ENCODE measurements at places on chromosomes 5 and 9. TPM values are rescaled to one million over a fixed set of nuclear protein-coding genes. Genes with fewer than 3 reads are reported as not detected.

Gene BRINP1
- total RNA-seq: 1.1 TPM

Gene GFI1B
- total RNA-seq: not detected

Gene GRXCR2
- not detected for total RNA-seq

Gene SLC25A2
- total RNA-seq: 1.1 TPM

Gene CDK5RAP2
- 76.8 TPM for total RNA-seq

Gene BSPRY
- 18.8 TPM for total RNA-seq

Gene KIF3A
- total RNA-seq: 33.6 TPM

Gene CER1
- total RNA-seq: not detected

Gene KIF4B
- total RNA-seq: not detected

Gene C5orf58
- not detected for total RNA-seq

Gene CCNI2
- total RNA-seq: 0.36 TPM

Gene CDC25C
- total RNA-seq: 11.5 TPM

Gene NACC2
- 12.9 TPM for total RNA-seq

Gene FOXD4L5
- total RNA-seq: 0.29 TPM

Gene ZDHHC11
- total RNA-seq: 47.6 TPM

Gene IFNB1
- total RNA-seq: not detected

Gene SLC1A3
- 14.5 TPM for total RNA-seq

Gene DMAC1
- total RNA-seq: 73.8 TPM

Gene TAS2R1
- 0.22 TPM for total RNA-seq

Gene MYMK
- total RNA-seq: not detected
